ENCODE measurements at places on chromosomes 7 and 10.

GRCh38 chr7:144629598-144629997 is 206.3 kb downstream of the TPK1 start:
- DNase-seq, result no peak

DNA sequence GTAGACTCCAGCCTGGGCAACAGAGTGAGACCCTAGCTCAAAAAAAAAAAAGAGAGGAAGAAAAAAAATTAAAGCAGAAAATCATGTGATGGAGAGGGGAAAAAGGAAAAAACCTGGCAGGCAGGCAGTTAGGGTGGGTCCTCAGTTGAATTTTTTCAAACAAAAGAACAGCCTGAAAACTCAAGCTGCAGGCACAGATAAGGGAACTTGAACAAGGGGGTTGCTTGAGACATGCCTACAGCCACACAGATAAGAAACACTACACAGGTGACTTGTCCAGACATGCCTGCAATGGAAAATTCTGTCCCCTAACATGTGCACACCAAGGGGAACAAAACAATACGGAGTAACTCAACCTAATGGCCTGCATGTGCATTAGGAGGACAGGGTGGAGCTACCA is 19.2 kb downstream of the VIM start:
- DNase-seq, result no peak

DNA sequence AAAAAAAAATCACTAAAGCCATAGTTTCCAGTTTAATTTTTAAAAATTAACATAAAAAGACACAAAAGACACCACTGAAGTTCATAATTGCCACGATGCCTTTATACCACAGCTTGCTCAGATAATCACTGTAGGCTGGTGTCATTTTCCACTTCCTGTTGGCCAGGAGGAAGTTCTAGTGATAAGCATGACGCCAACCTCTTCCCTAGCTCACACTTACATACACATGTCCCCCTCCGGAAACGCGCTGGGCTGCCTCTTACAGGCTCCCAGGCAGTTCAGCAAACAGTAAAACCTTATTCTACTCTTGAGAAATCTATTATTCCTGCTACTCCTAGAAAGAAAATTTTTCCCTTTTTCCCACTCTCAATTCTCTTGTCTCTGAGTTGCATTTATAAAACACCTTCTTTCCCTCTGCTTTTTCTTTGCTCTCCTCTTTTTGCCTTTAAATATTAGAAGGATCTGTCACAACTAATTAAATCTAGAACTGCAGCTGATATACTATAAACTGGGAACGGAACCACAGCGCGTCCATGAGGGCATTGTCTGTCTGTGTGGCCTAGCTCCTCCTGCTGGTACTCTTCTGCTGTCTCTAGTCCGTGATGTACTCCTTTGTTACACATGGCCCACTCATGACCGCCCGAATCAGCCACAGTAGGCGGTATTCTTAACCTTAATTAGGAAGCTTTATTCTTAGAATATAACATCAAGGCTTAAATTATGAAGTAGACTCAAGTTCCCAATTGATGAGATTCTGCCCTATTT is 664.9 kb downstream of the CNTNAP2 start:
- no peak for DNase-seq

DNA sequence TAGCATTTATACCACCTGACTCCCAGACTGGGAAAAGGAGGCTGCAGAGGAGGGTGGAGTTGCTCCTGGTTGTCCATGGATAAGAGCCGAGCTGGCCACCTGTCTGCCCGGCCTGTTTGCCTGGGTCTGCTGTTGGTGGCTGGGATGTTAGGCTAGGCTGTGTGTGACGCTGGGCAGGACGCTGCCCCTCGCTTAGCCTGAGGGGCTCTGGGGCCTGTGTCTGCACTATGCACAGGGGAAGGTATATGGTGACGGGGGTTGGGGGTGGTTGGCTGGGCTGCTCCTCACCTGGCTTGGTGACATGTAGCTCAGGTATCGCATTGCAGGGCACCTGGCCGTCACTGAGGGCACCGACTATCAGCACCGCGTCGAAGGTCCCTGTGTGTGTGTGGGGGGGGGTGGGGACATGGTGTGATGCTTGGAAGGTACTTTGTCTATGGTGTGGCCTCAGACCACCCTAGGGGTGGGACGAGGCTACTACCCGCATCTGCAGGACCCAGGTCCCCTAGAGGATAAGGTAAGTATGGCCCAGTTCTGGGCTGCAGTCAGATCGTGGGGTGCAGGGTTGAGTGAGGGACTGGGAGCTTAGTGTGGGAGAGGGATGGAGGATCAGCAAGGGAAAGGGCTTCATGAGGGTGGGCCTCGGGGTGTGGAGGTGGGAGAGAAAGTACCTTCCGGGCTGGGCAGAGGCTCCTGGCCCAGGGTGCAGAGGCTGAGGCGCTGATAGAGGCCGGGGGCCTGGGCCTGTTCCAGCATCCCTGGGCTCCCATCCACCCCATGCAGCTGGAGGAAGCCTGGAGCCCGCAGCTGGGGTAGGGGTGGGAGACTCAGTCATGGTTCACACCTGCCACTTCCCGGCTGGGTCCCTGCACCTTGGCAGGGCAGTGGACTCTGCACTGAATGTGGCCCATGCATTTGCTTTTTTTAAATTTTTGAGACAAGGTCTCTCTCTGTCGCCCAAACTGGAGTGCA is 2.3 kb downstream of the METTL27 start:
- DNase-seq, result no peak

GRCh38 chr7:52708846-52709245 is 326.6 kb upstream of the POM121L12 start:
- DNase-seq, result no peak

DNA sequence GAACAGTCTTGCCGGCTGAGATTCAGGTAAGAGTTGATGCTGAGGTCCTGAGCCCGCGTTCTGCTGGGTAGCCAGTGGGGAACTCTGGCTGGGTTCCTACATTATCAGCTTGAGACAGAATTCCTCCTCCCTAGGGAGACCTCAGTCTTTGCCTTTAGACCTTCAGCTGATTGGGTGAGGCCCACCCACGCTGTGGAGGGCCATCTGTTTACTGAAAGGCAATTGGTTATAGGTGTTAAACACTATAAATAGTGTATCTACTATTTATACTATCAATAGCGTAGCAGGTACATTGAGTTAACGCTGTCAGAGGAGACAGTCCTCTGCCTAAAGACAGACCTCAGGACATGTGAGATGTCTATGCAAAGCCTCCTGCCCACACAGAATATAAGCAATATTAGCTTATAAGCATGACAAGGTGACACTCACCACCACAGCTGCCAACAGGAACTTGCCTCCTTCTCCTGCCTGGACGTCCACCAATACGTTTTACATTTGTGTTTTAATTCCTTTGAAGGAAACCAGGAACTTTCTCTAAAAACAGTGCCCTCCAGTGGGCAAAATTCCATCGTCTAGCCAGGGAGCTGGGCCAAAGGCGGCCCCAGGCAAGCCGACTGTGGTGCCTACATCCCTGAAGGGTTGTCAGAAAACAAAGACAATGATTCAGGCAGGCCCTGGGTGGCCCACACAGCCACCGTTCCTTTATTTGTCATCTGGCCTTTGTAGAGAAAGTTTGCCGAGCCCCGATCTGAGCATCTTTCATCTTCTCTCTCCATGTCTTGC is 58.8 kb downstream of the INSIG1 start:
- peak; percentile 21 for DNase-seq

GRCh38 chr10:47022311-47023131 is 111.3 kb downstream of the PTPN20 start:
- no peak for DNase-seq

DNA sequence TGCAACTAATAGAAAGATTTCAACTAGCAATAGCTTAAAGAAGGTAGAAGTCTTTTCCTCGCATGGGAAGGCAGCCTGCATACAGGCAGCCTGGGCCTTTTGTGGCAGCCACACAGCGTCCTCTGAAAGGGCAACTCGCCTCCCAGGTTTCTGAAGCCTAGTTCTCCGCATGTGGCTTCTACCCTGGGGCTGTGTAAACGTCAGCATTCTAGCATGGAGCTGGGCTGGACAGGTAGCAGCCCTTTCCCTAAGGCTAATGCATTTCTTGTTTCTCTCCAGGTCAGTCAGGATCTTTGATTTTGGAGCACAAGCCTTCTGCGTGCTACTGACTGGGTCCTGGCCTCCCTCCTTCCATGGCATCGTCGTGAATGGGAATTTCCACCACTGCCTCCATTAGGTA is 23.8 kb upstream of the SEC61G start:
- no peak for DNase-seq

- DNase-seq, result no peak
Measured at GRCh38 chr7:418636-419280, 100.9 kb downstream of the PDGFA start.

DNA sequence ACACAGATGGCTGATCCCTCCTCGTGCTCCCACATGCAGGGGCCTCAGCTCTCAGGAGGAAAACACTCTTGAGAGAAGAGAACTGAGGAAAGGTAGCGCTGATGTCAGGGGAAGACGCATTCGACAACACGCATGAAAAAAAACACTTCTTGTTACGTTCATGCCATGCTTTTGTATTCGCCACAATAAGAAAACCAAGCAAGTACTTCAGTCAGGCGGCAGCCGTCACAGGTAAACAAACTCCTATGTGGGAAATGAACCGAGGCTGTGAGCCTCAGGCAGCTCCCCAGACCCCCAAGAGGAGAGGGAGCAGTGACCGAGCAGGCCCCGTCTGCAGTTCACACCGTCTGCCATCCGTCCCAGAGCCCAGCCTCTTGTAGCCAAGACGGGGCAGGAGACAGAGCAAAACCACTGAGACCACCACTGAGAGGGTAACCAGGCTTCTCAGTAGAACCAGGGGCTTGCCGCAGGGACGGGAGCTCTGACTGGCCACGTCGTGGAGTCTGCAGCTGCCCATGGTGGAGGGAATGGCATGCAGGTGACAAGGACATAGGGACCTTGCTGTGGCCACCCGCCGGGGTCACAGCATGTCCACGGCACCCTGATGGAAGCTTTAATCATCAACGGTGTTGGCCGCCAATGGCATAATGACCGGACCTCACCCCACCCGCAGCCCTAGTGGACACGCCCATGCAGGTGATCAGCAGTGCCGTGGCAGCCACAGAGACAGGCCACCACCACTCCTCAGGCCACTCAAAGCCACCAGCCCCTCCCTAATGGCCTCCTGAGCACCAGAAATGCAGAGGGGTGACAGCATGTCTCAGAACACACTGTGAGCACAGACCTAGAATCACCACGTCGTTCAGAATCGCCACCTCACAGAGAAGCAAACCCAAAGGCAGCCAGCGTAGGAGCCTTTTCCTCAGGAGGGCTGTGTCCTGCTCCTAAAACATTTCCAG is 304.3 kb downstream of the PTPRN2 start:
- no peak for DNase-seq

- no peak for DNase-seq
Measured at GRCh38 chr7:75727881-75728593, 10.7 kb downstream of the HIP1 start.

DNA sequence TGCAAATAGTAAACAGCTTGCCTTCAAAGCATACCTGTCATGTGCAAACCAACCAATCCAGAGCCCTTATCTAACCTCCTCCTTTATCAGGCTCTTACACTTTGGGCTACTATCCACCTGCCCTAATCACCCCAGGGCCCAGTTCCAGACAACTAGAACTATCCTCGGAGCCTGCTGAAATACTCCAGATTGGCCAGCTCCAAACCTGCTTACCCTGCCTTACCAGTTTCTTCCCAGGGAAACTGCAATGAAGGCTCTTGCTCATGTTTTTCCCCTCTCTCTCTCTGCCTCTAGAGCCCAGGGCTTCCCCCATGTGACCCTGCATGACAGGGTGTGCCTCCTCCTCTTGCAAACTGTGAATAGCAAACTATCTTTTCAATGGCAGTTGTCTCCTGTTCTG is 81.4 kb upstream of the CAPZA2 start:
- DNase-seq, result no peak

- DNase-seq, result no peak
Measured at GRCh38 chr7:157432541-157432956, 95.7 kb downstream of the DNAJB6 start.

- no peak for DNase-seq
Measured at GRCh38 chr7:72080865-72081510, 331.1 kb downstream of the CALN1 start.

DNA sequence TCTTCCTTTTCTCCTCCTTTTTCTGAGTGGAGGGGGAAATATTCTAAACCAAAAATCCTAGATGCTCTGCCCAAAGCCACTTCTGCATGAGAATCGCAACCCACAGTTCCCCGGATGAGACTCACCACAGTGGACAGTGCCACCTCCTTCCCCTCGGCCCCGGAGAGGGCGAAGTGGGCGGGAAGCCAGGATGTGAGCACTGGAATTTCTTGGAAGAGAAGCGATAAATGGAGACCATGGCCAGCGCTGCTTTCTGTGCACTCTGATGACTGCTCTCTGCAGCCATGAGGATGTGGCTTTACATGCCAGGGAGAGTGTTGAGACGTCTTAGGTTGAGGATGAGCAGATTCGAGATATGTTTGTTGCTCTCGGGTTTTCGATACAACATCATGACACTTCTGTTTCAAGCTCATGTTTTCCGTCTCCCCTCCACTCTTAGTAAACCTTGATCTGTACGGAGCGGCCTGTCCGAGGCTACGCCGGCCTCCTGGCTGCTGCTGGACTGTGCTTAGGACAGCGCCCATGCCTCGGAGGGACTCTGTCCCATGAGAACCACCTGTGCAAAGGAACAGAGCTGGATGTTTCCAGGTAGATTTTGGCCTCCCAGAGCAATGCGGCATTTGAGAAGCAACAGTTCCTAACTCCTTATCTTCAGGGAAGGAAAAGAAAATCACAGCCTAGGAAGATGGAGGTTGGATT is 414.6 kb upstream of the FOXK1 start:
- no peak for DNase-seq

DNA sequence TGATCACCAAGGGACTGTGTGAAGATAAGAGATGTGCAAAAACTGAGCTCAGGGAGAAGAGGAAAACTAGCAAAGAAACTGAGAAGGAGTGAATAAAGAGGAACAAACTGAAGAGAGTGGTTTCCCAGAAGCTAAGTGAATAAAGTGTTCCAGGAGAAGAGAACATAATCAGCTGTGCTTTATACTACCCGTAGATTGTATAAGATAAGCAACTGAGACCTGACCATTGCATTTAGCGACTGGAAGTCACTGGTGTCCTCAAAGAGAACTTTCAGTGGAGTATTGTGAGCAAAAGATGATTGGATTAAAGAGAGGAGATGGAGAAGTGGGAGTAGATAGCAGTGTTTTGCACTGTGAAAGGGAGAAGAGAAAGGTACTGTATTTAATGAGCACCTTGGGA is 14.6 kb downstream of the PHTF2 start:
- no peak for DNase-seq

DNA sequence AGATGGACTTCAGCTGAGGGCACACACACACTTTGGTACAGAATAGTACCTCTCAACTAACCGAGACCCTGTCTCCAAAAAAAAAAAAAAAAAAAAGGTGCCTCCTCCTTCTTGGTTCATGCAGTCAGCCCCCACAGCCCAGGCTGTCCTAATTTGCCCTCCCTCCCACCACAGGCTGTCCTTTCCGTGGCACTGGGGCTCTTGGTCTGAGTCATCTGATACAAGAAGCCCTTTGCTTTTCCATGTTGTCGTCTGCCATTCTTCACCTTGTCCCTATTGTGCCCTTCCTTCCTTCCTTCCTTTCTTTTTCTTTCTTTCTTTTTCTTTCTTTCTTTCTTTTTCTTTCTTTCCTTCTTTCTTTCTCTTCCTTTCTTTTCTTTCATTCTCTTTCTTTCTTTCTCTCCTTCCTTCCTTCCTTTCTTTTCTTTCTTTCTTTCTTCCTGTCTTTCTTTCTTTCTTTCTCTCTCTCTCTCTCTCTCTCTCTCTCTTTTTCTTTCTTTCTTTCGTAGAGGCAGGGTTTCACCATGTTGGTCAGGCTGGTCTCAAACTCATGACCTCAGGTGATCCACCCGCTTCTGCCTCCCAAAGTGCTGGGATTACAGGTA is 96.0 kb upstream of the IKZF1 start:
- no peak for DNase-seq

GRCh38 chr7:134034652-134035051 is 92.5 kb upstream of the LRGUK start:
- DNase-seq, result no peak
